ENCODE measurements at places on chromosomes 4 and X.

- no peak for DNase-seq
Observed at GRCh38 chr4:174156239-174156826, 127.1 kb downstream of the FBXO8 start.

- no peak for DNase-seq
Observed at GRCh38 chrX:2701600-2701999, 10.5 kb downstream of the CD99 start.

- no peak for DNase-seq
Observed at GRCh38 chr4:163556177-163556576, 61.7 kb downstream of the TMA16 start.

DNA sequence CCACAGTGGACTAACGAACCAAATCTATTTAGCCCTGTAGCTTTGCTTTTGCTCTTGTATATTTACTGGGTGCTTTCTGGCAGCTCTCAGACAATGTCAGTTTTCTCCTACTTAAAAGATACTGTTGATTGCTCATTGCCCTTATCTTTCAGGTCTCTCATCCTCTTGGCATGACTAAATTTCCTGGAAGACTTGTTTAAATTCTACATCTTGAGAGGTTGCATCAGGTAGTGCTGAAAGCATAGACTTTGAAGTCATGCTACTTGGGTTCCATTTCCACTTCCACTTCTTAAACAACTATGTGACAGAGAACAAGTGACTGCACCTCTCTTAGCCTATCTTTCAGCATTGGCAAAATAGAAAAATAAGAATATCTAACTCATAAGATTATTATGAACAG is 8.4 kb downstream of the TDO2 start:
- DNase-seq, result no peak

DNA sequence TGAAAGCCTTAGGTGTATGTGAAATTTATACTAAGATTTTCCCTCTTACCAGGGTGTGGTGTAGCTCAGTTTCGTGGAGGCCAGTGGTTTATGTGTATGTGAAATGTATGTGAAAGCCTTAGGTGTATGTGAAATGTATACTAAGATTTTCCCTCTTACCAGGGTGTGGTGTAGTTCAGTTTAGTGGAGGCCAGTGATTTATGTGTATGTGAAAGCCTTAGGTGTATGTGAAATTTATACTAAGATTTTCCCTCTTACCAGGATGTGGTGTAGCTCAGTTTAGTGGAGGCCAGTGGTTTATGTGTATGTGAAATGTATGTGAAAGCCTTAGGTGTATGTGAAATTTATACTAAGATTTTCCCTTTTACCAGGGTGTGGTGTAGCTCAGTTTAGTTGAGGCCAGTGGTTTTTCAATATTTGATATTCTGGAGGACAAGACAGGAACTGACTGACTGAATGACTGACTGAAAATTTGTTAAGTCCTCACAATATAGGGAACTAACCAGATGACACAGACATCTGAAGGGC is 143.7 kb downstream of the NEXMIF start:
- DNase-seq, result no peak

GRCh38 chr4:22103768-22104167 is 155.2 kb upstream of the KCNIP4 start:
- DNase-seq, result no peak

GRCh38 chrX:2732076-2732475 is 19.8 kb upstream of the XG start:
- no peak for DNase-seq

GRCh38 chrX:68829582-68830418 is 979 bp downstream of the EFNB1 start:
- DNase-seq, result no peak

- DNase-seq, result no peak
Observed at GRCh38 chr4:107647591-107647990, 72.4 kb downstream of the PAPSS1 start.

DNA sequence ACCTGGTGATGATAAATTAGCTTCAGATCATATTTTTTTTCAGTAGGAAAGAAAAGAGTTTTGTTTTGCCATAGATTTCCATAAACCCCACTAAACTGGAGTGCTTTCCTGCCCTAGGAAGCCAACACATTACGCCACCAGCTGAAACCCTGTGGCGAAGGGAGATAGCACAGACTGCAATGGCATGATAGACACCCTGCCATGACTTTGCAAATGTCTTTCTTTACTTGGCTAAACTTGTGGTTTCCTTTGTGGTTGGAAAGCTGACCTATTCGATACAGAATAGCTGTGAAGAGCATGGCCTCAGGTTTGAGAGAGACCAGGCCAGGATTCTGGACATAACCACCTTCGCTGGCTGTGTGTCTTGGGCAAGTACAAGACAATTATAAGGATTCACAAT is 19.1 kb downstream of the MFAP3L start:
- no peak for DNase-seq

DNA sequence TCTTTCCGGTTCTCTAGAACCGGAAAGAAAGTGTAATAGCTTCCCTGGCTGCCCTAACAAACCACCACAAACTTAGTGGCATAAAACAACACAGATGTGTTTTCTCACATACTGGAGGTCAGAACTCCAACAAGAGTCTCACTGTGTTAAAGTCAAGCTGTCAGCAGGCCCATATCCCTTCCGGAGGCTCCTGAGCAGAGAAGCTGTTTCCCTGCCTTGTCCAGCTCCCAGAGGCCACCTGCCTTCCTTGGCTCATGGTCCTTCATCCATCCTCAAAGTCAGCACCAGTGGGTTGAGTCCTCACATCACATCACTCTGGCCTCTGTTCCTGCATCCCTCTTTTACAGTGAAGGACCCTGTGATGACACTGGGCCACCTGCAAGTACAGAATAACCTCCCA is 49.8 kb upstream of the HMX1 start:
- no peak for DNase-seq

- DNase-seq, result no peak
Observed at GRCh38 chr4:56410247-56411062, 23.2 kb upstream of the AASDH start.

- no peak for DNase-seq
Observed at GRCh38 chrX:46185923-46186810, 359.1 kb downstream of the ZNF674 start.

Data from activated CD4-positive, alpha-beta T cell treated with anti-CD3 and anti-CD28 coated beads, Interleukin-2, amount 50 U/mL, for 48 hours (primary cell).